ENCODE measurements at places on chromosomes 13 and 19.
A peak's percentile ranks its signal among the peaks of the same experiment; 100 is the strongest.

DNA sequence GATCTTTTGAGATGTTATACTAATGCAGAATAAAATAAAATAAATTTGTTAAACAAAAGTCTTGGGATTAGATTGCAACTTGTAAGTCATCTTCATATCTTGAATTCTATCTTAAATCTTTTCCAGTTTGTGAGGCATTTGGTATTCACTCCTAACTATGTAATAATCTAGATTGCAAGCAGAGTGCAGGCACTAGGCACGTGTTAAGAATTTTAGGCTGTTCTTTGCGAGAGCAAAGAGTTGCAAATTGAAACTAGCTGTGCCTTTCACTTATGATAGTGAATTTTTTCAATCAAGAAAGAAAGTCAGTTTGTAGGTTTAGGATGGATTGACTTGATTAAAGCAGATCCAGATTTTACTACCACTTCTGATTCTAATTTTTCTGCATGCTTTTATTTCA is 264.1 kb upstream of the SPRY2 start:
- DNase-seq: no peak

DNA sequence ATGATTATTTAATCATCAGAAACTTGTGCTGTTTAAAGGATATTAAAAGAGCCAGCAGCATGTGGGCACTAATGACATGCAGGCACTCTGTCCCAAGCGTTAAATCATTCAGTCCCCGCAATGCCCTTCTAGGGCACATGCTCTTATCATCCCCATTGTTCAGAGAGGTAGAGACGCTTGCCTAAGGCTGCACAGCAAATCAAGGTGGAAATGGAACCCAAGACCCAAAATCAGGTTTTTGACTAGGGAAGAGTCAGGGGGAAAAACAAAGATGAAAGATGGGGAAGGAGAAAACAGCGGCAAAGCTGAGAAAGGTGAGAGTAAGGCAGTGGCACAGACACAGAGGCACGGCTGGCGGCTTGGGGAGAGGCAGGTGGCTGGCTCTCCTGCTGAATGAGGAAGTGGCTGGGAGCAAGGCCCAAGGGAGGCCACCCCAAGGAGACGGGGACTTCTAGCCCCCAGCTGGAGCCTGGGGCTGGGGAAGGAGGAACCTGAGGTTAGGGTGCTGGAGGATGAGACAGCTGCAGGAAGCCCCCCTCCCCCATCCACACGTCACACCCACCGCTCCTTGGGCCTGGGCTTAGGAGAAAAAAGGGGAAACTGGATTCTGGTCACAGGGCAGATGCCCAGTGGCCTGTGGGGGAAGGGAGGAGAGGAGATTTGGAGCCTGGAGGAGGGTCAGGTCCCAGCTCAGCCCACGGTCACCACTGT is 1.0 kb upstream of the TYROBP start:
- DNase-seq: no peak

DNA sequence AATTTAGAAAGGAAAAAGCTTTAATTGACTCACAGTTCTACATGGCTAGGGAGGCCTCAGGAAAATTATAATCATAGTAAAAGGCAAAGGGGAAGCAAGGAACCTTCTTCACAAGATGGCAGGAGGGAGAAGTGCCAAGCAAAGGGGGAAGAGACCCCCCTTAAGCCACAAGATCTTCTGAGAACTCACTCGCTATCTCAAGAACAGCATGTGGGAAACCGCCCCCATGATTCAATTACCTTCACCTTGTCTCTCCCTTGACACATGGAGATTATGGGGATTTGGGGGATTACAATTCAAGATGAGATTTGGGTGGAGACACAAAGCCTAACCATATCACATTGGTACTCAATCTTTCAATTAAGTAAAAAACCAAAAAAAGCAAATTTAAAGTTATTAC is 1778.7 kb upstream of the MIR17HG start:
- no peak for DNase-seq

GRCh38 chr19:51566489-51567100 is 4.5 kb upstream of the ZNF175 start:
- DNase-seq: no peak

DNA sequence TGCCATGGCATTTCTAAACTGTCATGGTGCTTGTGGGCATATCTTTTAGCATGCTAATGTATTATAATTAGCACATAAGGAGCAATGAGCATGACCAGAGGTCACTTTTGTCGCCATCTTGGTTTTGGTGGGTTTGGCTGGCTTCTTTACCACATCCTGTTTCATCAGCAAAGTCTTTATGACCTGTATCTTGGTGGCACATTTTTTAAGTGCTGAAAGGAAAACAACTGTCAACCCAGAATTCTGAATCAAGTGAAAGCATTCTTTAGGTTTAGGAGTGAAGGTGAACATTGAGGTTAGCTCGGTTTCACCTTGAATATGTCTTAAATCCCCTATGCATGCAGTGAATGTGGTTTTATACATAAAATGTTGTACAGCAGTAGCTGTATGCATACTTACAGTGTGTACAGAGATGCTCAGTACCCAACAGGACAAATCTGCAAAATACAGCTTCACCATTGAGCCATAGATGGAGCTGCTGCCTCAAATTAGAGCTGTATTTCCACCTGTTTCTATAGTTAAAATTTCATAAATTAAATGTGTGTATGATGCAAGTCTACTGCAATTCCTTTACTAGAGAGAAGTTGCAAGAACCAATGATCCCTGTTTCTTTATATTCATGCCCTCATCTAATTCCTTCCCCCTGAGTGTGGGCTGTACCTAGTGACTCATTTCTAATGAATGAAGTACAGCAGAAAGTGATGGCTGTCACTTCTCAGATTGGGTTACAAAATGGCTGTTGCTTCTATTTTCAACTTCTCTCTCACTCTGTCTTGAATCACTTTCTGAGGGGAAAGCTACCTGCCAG is 25.2 kb upstream of the IGSF23 start:
- DNase-seq: no peak

DNA sequence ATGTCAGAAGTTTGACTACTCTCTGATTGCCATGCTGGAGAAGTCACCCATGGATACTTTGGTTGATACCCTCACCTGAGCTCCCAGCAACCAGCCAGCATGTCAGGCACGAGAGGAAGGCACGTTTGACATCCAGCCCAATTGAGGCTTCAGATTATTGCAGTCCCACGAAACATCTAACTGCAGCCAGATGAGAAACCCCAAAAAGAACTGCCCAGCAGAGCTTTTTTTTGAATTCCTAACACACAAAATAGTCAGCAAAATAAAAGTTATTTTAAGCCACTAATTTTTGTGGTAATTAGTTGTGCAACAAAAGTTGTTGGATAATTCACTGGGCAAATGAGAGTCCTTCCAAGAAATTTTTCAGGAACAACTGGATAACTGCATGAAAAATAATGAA is 259.0 kb downstream of the LMO7 start:
- DNase-seq: no peak

GRCh38 chr13:47306991-47307390 is 410.1 kb upstream of the HTR2A start:
- DNase-seq: no peak

DNA sequence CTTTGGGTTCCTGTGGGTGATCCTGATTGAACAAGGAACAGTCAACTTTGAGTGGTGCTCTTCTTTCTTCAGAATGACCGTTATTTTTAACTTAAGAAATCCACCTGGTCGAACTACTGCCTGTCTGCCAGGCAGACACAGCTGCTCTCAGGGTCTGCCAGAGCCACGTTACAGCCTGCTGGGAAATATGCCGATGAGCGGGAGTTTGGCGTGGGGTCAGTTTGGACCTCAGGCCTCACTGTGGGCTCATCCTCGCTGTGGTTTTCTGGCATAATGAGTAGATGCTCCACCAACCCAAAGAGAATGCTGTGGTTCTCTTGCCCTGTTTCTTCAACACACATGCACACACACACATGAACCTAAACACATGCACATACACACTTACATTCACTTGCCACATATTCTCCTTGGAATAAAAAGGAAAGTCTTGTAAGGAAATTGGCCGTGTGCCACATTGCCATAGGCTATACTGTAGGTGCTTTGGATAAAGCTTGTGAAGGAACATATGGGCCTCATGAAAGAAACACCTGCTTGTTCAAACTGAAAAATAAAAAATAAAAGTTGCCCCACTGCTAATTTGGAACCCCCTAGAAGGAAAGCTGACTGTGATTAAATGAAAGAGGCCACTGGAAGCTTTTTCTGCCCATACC is 598.7 kb upstream of the KLF12 start:
- peak; percentile 74 for DNase-seq

DNA sequence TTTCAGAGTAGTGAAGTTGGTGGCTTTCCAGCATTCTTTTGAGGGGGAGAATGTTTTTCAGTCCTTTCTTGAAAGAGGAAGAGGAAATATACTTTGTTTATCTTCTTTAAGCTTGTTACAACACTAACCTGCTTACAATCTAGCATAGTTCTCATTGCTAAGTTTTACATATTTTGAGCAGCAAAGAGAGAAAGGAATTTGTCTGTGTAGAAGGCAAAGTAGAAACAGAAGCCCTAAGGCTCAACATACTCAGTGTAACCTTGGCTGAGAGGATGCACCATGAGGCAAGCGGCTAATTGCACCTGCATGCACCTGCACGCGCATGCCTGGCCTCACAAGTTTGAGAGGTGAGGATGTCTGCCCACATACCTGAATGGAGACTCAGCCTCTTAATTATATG is 2.2 kb downstream of the FRY start:
- DNase-seq: no peak
